NCI-H187 (cell line): ENCODE measurements at places on chromosomes 6 and 20.

GRCh38 chr6:34573567-34574183, 17.5 kb upstream of the SPDEF start:
- no peak for DNase-seq

DNA sequence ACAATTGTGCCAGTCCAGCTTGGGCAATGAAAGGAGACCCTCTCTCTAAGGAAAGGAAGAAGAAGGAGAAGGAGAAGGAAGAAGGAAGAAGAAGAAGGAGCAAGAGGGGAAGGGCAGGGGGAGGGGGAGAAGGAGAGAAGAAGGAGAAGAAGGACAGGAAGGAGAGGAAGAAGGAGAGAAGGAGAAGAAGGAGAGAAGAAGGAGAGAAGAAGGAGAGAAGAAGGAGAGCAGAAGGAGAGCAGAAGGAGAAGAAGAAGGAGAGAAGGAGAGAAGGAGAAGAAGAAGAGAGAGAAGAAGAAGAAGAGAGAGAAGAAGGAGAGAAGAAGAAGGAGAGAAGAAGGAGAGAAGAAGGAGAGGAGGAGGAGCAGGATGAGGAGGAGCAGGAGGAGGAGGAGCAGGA, 22.5 kb upstream of the DEFB116 start:
- DNase-seq, result no peak

DNA sequence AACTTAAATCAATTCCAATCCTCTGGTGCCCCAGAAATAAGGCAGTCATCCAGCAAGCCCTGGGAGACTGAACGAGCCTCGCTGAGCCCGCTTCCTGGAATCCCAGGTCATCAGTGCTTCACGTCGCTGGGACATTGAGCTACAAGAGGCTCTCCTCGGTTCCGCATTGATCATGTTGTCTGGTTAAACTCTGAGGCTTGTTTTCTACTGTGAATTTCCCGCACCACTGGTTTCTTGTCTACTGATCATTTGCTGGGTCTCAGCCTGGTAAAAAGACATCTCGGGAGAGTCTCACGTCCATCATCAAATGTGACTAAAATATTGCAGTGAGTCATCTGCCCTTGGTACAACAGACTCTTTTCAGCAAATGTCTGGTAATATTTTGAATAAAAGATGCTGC, 569.2 kb downstream of the QKI start:
- no peak for DNase-seq

- DNase-seq, result no peak
Measured at GRCh38 chr20:48599106-48599747, 228.6 kb downstream of the PREX1 start.

DNA sequence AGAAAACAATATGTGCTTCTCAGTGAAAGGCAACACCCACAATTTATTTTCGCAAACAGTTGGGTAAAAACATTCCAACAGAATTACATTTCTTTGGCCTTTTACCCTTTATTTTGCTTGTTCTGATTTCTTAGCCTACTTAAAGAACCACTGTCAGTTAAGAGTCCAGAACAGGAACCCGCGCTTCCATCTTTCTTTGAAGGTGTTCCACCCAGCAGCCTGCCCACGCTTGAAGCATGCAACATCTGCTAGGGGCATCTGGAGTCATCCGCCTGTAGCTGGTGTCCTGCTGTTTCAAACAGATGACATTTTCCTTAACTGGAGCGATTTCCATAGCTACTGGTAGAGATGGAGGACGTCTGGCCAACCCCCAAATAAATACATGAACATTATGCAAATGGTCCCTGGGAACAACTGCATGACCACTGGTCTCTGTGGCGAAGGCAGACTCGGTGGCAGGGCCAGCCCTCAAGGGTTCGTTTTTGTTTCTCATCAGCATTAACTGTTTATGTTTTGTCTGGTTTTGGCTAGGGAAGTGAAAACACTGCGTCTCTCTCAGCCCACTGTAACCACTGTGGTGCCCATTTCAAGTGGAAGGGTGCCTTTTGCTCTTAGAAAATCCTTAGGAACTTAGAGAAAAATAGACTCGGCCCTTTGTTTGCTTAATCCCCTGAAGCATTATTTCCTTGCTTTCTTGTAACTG, 51.6 kb downstream of the LAMA4 start:
- DNase-seq, result no peak

- DNase-seq, result no peak
Measured at GRCh38 chr6:37435373-37435772, 2.4 kb downstream of the CMTR1 start.

DNA sequence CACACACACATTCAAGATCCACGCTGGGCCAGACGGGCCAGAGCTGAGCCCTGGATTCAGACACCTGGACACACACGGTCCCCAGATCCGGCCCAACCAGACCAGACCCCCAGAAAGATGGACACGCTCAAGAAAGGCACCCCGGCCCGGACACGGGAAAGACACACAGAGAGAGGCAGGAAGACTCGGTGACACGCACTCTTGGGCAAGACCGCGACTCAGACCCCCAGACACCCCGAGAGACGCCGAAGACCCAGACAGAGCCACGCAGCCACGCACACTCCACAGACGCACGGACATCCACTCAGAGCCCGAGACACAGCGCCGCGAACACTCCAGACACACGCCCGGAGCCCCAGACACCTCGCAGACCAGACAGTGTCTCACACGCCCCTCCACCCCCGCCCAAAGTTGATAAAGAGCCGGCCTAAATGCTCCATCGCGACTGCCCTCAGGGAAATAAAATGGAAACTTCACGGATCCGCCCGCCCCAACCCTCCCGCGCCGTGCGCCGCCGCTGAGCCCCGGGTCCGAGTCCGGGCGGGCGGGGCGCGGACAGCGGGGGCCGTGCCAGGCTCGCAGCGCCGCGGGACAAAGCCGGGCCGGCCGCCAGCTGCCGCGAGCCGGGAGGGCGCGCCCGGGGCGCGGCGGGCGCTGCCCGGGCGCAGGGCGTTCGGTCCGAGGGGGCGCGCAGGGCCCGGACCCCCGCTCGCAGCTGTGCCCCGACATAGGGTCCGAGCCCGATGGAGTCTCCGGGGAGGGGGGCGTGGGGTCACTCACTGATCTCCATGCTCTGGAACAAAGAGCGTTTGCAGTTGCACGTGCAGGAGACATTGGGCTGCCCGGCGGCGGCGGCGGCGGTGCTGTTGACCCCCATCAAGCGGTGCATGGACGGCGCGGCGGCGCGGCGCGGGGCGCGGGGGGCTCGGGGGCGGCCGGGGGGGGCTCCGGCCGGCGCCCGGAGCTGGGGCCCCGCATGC, 831 bp downstream of the PMEPA1 start:
- DNase-seq, result no peak

- no peak for DNase-seq
Measured at GRCh38 chr6:85449388-85449817, 480 bp upstream of the NT5E start.

- no peak for DNase-seq
Measured at GRCh38 chr20:63161176-63161651, 54.7 kb downstream of the YTHDF1 start.
